ENCODE measurements at places on chromosomes 7 and 10. TPM values are rescaled to one million over a fixed set of nuclear protein-coding genes. Genes with fewer than 3 reads are reported as not detected.

Gene GIMAP8
- total RNA-seq = 27.8 TPM

Gene IKZF1
- total RNA-seq = 486 TPM

Gene HOXA4
- 0.16 TPM for total RNA-seq

Gene POT1
- 25.6 TPM for total RNA-seq

Gene VWDE
- 4.2 TPM for total RNA-seq

Gene BICC1
- total RNA-seq = 0.07 TPM

Gene LRIT1
- not detected for total RNA-seq

Gene NEUROD6
- not detected for total RNA-seq

Gene TMEM229A
- not detected for total RNA-seq

Gene AS3MT
- total RNA-seq = 0.36 TPM

Gene MMD2
- total RNA-seq = not detected

Gene CALCR
- not detected for total RNA-seq

Gene HOXA6
- total RNA-seq = not detected

Gene TMEM270
- total RNA-seq = not detected

Gene OTUD1
- 10.5 TPM for total RNA-seq

Gene SNX10
- 56.2 TPM for total RNA-seq

Gene KCNIP2
- total RNA-seq = 4.6 TPM

Gene PNLIPRP1
- total RNA-seq = not detected

Gene ODAD2
- total RNA-seq = not detected

Gene KCP
- total RNA-seq = 0.09 TPM

Gene ANKRD30A
- total RNA-seq = not detected

Gene CLDN4
- not detected for total RNA-seq

Gene BCL7B
- total RNA-seq = 82.8 TPM

Gene PRLHR
- total RNA-seq = not detected

Gene RPEL1
- not detected for total RNA-seq

Gene CNPY1
- total RNA-seq = not detected

Gene COMTD1
- 31.2 TPM for total RNA-seq

Gene BAIAP2L1
- 1.1 TPM for total RNA-seq

Gene PTCD1
- 9.4 TPM for total RNA-seq

Gene OR13A1
- total RNA-seq = not detected

Gene ELFN1
- total RNA-seq = 0.16 TPM

Gene FAM25C
- total RNA-seq = not detected

Gene CACNB2
- total RNA-seq = 0.23 TPM

Gene TMEM130
- total RNA-seq = not detected

Gene CD36
- total RNA-seq = not detected

Gene TWIST1
- 0.18 TPM for total RNA-seq

Gene FIGNL1
- 36.3 TPM for total RNA-seq

Gene ANXA7
- total RNA-seq = 117 TPM

Gene FAM3C
- 27.6 TPM for total RNA-seq

Gene CYP2C19
- total RNA-seq = not detected

Gene LRIT2
- not detected for total RNA-seq

Gene EN2
- not detected for total RNA-seq

Gene RHOBTB1
- total RNA-seq = not detected

Gene RBM20
- 0.09 TPM for total RNA-seq

Gene TFEC
- total RNA-seq = 1.0 TPM

Gene PDE6C
- total RNA-seq = not detected

Gene ZPBP
- total RNA-seq = not detected

Gene RPS24
- total RNA-seq = 1,530 TPM
